Spinal cord (tissue), 10 donors: ENCODE measurements at places on chromosomes 11 and 22.

DNA sequence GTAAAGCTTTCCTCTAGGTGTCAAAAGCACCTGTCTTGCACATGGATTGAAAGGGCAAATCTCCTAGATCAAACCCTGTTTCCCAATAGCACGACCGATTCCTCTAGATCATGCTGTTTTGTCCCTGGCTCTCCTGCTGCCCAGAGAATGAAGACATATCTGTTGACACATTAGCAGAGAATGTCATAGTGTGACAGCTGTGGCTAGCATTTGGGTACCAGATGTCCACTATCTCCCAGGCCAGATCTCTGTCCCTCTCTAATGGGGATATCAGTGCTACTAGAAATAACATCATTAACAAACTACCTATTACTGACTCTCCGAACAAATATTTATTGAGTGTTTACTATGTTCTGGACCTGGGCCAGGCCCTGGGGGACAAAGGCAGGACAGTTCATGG is 72.4 kb upstream of the ISX start:
- no peak for DNase-seq

DNA sequence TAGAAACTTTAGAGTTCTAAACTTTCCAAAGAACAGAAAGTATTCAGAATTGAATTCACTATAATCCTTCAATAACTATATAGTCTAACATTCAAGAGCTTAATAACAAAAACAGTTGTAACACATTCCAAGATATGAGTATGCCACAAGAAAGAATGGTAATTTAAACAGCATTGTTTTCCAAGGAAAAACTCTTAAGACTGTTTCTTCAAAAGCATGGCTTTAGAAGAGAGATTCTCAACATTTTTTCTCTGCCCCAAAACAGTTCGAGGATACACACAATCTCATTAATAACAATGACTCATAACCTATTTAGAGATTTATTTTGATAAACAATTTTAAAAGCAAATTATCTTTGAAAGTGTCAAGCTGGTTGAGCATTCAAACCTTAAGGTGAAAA is 16.7 kb upstream of the ARHGAP32 start:
- DNase-seq: no peak

DNA sequence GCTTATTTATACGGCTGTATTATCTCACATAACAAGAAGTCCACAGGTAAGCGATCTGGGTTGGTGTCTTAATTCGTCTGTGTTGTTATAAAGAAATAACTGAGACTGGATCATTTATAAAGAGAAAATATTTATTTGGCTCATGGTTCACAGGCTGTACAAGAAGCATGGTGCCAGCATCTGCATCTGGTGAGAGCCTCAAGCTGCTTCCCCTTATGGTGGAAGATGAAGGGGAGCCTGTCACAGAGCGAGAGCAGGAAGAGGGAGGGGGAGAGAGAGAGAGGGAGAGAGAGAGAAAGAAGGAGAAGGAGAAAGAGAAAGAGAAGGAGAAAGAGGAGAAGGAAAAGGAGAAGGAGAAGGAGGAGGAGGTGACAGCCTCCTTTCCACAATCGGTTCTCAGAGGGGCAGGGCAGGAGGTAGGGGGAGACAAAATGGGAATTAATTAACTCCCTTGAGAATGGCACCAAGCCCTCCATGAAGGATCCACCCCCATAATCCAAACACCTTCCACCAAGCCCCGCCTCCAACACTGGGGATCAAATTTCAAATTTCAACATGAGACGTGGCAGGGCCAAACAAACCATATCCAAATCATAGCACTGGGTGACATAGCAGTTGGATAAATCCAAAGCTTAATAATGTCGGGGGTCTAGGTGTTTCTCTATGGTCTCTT is 15.0 kb upstream of the TRIM44 start:
- no peak for DNase-seq

GRCh38 chr11:113494021-113494420 is 18.8 kb upstream of the DRD2 start:
- DNase-seq: no peak

DNA sequence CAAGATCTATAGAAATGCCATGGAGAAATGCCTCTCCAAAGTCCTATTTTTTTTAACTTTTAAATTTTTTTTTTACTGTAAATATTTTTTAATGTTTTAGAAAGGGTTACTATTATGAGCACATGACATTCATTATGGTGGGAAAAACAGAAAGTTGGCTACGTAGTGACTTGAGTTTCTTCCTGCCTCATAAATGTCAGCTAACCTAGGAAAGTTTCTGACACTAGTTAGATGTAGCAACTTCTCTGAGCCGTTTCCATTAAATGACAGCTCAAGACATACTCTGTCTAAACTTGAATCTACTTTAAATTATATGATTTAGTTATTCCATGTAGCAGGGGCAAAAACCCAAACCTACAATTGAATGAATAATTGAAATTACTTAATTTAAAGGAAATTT is 18.4 kb upstream of the CTSC start:
- no peak for DNase-seq

GRCh38 chr11:118012083-118012669 is 26.0 kb downstream of the IL10RA start:
- DNase-seq: no peak

GRCh38 chr11:2480874-2481220 is 36.0 kb downstream of the KCNQ1 start:
- no peak for DNase-seq

DNA sequence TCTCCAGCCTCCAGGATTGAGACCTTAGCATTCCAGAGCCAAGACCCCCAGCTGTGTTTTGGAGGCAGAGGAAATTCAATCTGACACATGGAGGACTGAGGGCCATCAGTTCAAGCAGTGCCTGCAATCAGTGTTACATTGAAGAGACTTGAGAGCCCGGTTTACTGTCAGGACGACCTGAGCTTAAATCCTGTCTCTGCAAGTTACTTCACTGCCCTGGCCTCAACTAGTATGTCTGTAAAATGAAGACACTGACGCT is 35.1 kb downstream of the TRIM29 start:
- no peak for DNase-seq

GRCh38 chr11:44754876-44755555 is 28.3 kb downstream of the TSPAN18 start:
- DNase-seq: no peak

DNA sequence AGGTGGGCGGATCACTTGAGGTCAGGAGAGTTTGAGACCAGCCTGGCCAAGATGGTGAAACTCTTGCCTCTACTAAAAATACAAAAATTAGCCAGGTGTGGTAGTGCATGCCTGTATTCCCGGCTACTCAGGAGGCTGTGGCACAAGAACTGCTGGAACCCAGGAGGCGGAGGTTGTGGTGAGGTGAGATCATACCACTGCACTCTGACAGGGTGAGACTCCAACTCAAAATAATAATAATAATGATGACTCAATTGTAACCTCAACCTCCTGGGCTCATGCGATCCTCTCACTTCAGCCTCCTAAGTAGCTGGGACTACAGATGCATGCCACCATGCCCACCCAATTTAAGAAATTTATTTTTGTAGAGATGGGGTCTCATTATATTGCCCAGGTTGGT is 15.6 kb upstream of the CHRNA10 start:
- DNase-seq: no peak

DNA sequence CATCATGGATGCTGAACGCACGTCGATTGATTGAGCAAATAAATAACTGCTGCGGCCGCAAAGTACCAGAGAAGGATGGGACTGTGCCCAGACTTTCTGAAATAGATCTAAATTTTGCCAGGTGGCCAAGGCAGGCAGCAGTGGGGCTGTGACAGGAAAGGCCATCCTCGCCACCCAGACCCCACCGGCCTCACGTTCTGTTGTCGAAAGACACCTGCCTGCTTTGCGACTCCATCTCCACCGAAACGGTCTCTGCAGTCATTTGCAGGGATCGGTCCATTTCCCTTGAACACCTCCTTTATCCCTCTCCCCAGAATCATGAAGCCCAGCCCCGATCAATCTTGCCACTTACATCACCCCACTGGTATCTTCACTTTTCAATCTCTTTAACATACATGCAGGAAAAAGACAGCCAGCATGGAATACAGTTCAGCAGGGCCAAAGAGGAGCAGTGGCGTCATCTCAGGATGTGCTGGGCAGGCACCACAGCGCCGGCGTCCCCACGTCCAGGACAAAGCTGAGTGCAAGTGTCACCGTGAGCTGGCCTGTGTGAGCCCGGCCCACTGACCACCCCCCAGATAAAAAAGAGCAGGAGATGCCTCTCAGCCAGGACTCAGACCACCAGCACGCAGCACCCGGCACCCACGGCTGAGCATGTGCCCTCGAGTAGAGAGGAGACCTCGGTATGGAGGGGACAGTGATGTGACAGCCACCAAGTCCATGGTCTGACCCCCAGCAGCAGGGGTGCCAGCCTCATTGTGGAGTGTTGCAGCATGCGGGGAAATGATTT is 610.3 kb downstream of the TBC1D22A start:
- DNase-seq: no peak

- DNase-seq: no peak
Measured at GRCh38 chr11:64638018-64638665, 47.1 kb downstream of the SLC22A12 start.

- peak; percentile 82 for DNase-seq
Measured at GRCh38 chr11:61917334-61918109, at the start of gene RAB3IL1. TSS of gene RAB3IL1 (minus strand) at chr11:61917566. CDS start at chr11:61917367, 199 bp downstream.

DNA sequence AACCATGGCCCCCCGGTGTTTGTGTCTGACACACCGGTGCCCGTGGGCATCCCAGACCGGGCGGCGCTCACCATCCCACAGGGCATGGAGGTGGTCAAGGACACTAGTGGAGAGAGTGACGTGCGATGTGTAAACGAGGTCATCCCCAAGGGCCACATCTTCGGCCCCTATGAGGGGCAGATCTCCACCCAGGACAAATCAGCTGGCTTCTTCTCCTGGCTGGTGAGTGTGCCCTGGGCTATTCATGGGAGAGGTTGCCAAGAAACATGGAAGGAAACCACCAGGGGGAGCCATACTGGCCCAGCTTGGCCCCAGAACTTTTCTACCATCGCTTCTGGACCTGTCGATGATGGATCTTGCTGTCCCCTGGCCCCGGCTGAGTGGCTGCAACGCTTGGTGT is 36.5 kb downstream of the PRDM11 start:
- DNase-seq: no peak

GRCh38 chr11:34314936-34315335 is 42.9 kb downstream of the ABTB2 start:
- DNase-seq: no peak

DNA sequence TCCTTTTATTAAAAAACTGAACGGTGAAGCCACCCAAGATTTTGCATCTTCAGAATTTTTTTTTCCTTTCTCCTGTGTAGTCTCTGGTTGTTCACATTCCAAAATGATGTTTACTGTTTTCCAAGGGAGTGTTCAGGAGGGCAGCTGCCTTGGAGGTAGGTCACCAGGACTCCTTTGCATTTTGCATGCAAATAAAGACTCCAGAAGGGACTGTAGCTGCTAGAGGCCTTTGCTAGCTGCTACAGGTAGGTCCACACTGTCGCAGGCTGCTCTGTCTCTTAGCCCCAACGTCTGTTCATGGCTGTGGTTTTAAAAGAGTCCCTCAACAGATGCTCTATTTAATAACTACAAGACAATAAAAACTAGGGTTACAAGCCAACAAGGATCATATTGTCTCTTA is 11.4 kb downstream of the CTSC start:
- DNase-seq: no peak

- DNase-seq: no peak
Measured at GRCh38 chr11:2740275-2740940, 40.6 kb upstream of the KCNQ1OT1 start.

DNA sequence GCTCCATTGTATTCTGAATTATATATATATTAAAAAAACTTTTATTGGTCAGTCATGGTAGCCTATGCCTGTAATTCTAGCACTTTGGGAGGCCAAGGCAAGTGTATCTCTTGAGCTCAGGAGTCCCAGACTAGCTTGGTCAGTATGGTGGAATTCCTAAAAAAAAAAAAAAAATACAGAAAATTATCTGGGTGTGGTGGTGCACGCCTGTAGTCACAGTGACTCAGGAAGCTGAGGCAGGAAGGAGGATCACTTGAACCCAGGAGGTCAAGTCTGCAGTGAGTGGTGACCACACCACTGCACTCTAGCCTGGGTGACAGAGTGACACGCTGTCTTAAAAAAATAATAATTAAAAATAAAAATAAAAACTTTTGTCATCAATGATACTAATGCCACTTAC is 133.2 kb downstream of the FAT3 start:
- DNase-seq: no peak

- DNase-seq: no peak
Measured at GRCh38 chr11:125369808-125370207, 126.3 kb downstream of the FEZ1 start.

- DNase-seq: no peak
Measured at GRCh38 chr11:64136765-64137441, 29.0 kb downstream of the MACROD1 start.
